Jurkat, Clone E6-1 (cell line): ENCODE measurements at places on chromosomes 5 and 9.
A peak's percentile ranks its signal among the peaks of the same experiment; 100 is the strongest.

DNA sequence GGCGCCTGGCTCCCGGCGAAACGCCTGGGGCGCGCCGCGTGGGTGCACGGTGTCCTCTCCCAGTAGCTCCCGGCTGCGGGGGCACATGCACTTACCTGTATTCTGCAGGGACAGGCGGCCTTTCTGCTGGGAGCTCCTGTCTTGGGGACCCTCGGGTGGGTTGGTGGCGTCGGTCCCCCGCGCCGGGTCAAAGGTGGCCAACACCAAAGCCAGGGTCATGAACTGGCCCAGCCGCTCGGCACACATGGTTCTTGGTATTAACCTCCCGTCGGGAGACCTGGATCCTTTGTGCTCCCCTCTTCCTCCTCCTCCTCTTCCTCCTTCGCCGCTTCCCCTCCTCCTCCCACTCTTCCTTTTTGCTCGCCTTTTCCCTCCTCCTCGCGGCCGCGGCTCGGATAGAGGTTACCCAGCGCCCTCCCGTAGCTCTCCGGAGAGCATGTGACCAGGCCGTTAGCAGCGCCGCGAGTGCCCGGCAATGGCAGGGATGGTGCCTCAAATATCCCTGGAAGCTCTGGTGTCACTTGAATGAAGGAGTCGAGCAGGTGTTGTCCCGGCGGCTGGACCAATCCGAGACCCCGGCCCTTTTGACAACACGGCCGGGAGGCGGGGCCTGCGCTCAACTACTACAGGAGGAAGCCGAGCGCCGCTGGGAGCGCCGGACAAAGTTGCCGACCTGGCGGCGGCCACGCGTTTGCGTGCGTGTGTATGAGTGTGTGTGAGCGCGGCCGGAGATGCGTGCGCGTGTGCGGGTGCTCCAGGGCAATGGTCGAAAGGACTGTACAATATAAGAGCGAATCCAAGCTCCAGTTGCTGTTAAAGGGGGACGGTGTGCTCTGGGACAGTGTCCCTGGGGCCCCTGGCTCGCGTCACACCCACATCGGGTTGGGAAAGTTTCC lies at the start of gene STC2:
Gene STC2 (minus strand): TSS at position 467 of the 896 bp plus-strand sequence. CDS start 221 bp downstream, at position 246.
- peak; percentile 54 for DNase-seq

GRCh38 chr9:113456235-113456634 lies 7.3 kb upstream of the RGS3 start:
- no peak for DNase-seq

DNA sequence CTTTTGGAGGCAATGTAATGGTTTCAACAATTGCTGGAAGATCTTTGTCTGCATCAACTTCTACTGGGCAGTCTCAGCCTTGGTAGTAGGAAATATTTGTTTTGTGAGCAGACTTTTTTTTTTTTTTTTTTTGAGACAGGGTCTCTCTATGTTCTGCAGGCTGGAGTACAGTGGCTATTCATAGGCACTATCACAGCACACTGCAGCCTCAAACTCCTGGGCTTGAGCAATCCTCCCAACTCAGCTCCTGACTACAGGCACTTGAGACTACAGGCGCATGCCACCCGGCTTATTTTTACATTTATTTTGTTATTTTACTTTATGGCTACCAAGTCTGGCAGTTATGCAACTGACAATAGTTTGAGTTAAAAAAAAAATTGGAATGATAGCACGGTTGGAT lies 187.3 kb downstream of the SNX18 start:
- DNase-seq: no peak

DNA sequence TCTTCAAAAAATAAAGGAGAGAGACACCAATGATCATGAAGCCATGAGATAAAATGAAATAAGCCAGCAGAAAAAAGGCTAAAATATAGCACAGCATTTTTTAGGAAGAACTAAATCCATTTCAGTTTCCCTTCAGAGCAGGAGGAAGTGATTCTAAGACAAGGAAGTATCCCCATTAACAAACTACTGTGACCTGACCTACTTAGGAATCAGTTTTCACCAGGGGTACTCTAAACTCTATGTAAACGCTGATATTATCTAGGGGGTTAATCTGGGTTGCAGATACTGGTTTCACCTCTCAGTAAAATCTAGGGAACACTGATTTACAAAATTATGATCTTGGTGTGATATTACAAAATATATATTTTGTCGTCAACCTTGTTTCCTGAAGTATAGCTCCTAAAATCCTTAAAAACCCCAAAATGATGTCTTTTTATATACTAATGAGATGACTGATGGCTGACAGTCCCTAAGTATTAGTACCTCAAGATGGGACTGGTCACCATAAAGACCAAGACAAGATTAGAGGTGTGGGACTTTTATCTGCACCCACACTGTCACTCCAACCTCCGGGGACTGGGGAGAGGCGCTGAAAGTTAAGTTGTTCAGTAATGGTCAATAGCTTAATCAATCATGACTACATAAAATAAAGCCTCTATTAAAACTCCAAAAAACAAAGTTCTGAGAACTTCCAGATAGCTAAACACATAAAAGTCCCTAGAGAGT lies 2.9 kb upstream of the FNBP1 start:
- no peak for DNase-seq

- DNase-seq: no peak
Measured at GRCh38 chr5:135365281-135365680, 33.8 kb downstream of the MACROH2A1 start.

DNA sequence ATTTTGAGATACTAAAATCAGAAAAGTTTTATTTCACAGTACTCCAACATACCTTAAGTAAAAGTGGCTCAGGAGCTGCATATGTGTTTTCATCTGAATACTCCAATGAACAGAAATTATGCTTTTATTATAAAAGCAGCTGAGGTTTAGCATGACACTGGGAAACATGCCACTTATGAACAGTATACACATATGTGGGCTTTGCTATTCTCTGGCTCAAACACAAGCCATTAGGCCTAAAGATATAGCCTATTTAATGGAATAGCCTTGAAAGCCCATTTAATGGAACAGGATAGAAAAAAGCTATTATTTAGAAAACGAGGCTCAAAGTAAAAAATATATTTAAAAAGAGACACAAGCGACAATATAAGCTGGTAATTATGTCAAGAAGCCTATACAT lies 74.1 kb downstream of the SLC38A9 start:
- no peak for DNase-seq

GRCh38 chr5:6542421-6543345 lies 90.2 kb downstream of the NSUN2 start:
- no peak for DNase-seq

DNA sequence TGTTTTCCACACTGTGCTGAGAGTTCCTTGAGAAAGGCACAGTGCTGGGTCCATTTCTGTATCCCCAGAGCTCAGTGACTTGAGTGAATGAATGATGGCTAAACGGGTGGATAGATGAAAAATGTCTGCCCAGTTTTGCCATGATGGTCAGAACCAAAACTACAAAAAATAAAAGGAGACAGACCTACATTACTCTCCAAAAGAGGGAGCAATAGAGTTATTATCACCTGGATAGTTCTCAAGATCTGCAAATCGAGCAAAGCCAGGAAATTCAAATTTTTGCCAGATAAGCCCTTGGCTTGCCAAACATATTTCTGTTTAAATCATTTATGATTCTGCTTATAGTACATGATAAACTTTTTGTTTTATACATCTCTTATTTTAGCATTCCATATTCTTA lies 214.2 kb upstream of the ZNF462 start:
- DNase-seq: no peak

DNA sequence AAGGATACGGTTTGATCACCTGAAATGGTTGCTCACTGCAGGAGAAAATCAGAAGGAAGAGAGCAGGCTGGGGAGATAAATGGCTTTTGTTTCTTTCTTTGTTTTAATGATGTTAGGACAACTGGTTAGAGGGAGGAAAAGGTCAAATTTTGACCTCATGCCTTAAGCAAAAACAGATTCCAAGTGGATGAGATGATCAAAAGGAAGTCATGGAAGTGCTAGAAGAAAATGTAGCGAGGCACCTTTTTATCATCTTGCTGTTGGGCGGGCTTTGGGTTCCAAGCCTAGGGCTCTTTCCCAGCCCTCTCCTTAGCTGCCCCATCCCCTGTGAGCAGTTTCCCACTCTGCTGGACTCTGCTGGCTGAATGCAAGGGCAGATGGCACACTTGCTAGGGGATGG lies 127.9 kb downstream of the ADAMTS2 start:
- no peak for DNase-seq

GRCh38 chr9:137645211-137645610 lies 26.4 kb downstream of the EHMT1 start:
- no peak for DNase-seq

- no peak for DNase-seq
Measured at GRCh38 chr5:112708103-112708622, 29.5 kb upstream of the APC start.

DNA sequence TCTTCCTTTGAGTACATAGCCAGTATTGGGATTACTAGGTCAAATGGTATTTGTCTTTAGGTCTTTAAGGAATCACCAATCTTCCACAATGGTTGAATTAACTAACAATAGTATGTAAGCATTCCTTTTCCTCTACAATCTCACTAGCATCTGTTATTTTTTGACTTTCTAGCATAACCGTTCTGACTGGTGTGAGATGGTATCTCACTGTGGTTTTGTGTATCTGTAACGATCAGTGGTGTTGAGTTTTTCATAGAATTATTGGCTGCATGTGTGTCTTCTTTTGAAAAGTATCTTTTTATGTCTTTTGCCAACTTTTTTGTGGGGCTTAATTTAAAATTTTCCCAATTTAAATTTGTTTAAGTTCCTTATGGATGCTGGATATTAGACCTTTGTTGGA lies 81.5 kb upstream of the ASTN2 start:
- DNase-seq: peak; percentile 67

DNA sequence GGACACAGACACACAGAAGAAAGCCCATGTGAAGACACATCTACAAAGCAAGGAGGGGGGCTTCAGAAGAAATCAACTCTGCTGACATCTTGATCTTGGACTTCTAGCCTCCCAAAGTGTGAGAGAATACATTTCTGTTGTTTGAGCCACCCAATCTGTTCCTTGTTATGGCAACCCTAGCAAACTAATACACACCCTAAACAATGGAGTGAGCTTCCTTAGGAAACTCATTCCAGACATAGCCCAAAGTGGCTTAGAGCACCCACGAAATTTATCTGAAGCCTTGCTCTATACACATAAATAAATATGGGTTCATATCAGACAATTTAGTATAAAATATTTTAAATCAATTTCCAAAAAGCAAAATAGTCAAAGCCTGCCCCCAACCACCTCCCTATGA lies 7.6 kb upstream of the TBC1D2 start:
- no peak for DNase-seq

GRCh38 chr9:133134388-133135145 lies 13.5 kb upstream of the RALGDS start:
- DNase-seq: no peak

DNA sequence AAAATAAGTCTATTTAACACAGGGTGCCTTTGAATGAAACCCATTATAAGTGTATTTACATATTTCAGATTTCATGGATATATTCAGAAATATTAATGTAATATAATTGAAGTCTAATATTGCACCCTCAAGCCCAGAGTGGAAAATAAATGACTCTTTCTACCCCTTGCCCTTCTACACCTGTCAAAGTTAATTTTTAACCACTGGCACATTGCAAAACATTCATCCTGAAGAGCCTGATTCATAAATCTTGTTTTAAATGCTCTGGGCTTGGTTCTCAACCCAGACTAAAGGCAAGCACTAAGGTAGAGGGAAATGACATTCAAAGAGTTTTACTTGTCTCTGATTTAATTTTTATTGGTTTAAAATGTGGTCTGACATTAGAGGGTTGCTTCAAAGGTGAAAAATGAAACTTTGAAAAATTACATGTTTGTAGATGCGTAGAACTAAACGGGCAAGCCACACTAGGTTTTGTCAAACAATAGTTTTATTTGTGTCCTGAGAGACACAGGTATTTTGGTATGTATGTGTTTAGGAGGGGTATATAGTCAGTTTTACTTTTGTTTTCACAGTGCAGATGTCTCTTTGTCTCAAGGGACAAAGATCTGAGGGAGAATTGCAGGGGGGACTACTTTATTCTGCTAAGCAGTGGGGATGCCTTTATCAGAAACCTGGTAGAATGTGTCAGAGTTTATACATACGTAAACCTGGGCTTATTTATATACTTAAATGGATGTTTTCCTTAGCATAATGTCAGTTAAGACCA lies 69.7 kb downstream of the PIK3R1 start:
- peak; percentile 68 for DNase-seq

DNA sequence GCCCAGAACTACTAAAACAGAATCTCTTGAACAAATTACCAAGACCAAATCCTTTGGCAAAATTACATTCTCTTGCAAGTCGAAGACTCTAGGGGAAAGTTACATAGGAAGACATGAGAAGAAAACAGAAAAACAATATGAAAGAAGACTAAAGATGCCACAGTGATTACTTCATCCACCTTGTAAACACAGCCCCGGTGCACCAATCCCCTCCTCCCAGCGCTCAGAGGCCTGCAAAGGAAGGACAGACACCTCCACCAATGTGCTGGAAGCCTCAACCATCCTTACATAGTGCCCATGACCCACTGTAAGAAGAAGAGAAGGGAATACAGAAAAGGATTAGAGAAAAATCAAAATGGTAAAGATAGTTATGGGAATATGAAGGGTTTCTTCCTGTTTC lies 218.5 kb downstream of the SPOCK1 start:
- DNase-seq: no peak

DNA sequence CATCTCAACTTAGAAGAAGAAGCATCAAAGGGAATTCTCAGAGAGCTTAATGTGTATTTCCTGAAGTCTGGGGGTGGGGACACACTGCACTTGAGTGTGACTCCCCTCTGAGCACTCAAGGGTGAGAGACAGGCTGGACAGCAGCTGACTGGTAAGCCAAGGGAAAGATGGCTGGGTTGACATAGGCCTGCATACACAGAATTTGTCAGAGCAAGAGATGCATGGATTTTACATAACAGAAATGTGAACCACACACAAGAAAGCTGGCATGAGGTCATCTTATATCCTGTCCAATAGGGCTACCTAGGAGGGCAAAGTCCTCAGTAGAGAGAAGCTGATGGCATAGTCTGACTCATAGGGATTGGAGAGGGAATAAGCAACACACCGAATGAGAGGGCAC lies 114.3 kb upstream of the EPB41L4A start:
- DNase-seq: no peak

DNA sequence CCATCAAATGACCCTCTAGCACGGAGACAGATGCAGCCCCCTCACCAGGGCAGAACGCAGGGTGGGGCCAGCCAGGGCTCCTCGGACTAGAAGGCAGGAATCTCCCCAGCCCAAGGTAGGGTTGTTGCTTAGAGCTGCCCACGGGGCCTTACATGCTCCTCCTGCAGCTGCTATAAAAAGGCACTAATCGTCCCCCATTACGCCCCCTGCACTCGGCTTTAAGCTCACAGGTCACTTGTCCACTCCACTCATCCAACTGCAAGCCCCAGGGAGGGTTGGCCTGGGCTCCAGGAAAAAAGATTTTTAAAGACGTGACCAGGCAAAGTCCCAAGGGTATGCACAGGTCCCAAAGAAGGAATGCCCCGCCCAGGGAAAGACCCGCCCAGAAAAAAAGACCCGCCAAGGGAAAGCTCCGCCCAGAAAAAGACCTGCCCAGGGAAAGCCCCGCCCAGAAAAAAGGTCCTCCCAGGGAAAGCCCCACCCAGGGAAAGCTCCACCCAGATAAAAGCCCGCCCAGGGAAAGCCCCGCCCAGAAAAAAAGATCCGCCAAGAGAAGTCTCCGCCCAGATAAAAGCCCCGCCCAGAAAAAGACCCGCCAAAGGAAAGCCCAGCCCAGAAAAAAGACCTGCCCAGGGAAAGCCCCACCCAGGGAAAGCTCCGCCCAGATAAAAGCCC lies 11.1 kb downstream of the GRIN1 start:
- DNase-seq: peak; percentile 48

GRCh38 chr5:1736889-1737711 lies 62.5 kb downstream of the MRPL36 start:
- no peak for DNase-seq

GRCh38 chr9:108477529-108478006 lies 378.2 kb downstream of the ACTL7B start:
- DNase-seq: no peak
